Muscle of arm (tissue), 14 donors: ENCODE measurements at places on chromosomes 1 and 21. TPM values are rescaled to one million over a fixed set of nuclear protein-coding genes. Genes with fewer than 3 reads are reported as not detected.

The UBE2U gene
- not detected for polyA plus RNA-seq

The MED8 gene
- polyA plus RNA-seq = 27.3 TPM

The AGRN gene
- 35.5 TPM for polyA plus RNA-seq

The SIM2 gene
- polyA plus RNA-seq = 1.3 TPM

The COL6A1 gene
- polyA plus RNA-seq = 416 TPM

The ELF3 gene
- 0.19 TPM for polyA plus RNA-seq

The PTGFRN gene
- 154 TPM for polyA plus RNA-seq

The ANGPTL1 gene
- 98.8 TPM for polyA plus RNA-seq

The KCNK1 gene
- polyA plus RNA-seq = not detected

The VPS26C gene
- 32.1 TPM for polyA plus RNA-seq

The KRTAP10-2 gene
- polyA plus RNA-seq = not detected

The POU3F1 gene
- 0.95 TPM for polyA plus RNA-seq

The WDR77 gene
- polyA plus RNA-seq = 41.2 TPM
